Omental fat pad (tissue), 4 donors: ENCODE measurements at places on chromosomes 6 and 20.

- DNase-seq = no peak
Measured at GRCh38 chr6:150144294-150144868, 1.5 kb downstream of the PPP1R14C start.

- no peak for DNase-seq
Measured at GRCh38 chr6:87798393-87799278, 96.6 kb upstream of the AKIRIN2 start.

- DNase-seq = no peak
Measured at GRCh38 chr6:168408504-168409136, 32.4 kb upstream of the SMOC2 start.

GRCh38 chr6:30720738-30721197 is 616 bp downstream of the TUBB start:
- DNase-seq = peak; percentile 44

DNA sequence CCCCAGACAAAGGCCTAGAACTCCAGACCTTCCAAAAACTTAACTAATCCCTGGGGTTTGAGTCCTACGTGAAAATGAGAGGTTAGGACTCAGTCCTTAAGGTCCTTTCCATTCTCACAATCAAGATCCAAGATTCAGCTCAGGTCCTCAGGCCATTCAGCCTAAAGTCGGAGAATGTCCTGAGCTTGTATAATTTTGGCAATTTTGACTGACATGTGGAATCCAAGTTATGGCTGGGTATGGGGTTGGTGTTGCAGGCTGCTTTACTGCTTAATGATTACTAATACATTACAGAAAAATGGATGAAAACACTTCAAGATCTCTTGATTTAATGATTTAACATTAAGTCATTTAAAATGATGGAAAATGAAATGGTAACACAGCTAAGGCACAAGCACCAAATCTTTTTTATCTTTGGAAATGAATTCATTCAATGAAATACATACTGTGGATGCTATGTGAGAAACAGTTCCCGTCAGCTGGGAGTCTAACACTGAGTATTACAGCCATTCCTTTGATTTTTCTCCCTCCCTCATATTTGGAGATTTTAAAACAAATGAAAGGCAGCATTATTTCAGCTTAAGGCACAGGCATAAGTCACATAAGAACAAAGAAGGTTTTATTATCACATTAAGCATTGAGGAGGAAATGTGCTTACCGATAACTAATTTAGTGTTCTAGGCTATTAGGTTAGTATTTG is 1.3 kb downstream of the ARHGAP18 start:
- no peak for DNase-seq

DNA sequence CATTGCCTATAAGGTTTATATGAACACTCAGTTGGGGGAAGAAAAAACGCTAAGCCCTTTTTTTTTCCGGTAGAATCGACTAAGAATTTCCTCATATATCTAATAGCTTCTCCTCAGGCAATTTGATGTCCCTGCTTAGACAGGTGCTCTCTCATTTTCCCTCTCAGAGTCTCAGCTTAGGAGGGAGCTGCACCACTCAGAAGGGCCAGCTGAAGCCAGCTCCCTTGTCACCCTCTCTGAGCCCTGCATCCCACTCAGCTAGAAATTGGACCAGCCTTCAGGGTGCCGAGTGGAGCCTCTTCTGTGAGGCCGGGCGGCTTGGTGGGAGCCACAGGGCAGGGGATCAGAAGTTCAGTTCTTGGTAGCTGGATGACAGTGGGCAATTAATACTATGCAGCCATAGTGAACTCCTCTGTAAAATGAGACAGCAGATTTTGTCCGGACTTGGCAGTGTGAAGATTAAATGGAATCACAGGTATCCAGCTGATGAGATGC is 368.5 kb downstream of the MAFB start:
- no peak for DNase-seq

DNA sequence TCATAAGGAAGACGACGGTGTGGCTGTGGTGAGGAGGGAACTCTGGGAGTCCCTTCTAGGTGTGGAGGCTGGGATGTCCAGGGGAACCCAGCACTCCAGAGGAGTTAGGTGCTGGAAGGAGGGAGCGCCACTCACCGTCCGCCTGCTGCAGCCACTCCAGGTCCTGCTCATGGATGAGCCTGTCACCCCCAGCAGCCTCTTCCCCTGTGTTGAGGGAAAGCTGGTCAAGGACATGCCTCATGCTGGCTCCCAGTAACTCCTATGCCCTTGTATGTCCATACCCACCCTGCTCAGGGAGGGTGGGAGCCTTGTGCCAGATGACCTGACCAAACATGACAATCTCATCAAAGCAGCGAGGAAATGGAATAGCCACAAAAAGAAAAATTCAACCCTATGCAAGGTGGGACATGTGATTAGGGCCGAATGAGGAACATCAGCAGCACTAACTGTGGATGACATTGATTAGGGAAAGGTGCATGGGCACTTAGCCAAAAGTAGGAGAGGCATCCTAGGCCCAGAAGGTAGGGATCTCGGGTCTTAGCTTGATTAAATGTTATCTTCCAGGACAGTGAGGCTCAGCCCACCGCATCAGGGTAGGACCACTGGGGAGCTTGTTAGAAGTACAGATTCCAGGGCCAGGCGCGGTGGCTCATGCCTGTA is 3.0 kb downstream of the DNPH1 start:
- DNase-seq = no peak

DNA sequence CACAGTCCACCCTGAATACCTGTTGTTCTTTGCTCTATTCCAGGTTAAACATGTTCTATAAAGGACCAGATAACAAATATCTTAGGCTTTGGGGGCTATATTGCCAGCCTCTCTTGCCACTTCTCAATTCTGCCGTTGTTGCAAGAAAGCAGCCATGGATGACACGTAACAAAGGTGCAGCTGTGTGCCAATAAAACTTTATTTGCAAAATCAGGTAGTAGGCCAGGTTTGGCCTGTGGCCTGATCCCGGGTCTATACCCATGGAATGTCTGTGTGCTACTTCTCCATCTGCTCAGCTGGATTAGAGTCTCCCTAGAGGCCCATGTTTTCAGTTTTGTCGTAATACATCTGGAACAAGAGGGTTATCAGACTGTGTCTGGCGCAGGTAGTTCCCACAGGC is 175.3 kb upstream of the KCNG1 start:
- DNase-seq = no peak

DNA sequence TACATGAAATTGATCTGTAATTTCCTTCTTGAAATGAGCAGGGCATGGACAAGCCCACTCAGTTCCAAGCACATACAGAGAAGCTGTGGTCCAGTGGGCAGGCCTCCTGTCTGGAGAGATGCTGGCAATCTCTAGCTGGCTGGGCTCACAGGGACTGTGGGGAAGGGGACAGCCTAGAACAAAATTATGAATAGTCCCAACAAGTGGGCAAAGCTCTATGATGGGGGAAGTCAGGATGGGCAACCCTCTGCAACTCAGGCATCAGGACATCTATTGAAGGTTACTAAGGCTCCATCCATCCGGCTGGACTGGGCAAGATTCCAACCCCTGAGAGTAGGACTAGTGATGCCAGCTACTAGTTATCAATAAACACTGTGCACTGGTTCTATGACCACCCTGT is 40.9 kb downstream of the TRERF1 start:
- no peak for DNase-seq

DNA sequence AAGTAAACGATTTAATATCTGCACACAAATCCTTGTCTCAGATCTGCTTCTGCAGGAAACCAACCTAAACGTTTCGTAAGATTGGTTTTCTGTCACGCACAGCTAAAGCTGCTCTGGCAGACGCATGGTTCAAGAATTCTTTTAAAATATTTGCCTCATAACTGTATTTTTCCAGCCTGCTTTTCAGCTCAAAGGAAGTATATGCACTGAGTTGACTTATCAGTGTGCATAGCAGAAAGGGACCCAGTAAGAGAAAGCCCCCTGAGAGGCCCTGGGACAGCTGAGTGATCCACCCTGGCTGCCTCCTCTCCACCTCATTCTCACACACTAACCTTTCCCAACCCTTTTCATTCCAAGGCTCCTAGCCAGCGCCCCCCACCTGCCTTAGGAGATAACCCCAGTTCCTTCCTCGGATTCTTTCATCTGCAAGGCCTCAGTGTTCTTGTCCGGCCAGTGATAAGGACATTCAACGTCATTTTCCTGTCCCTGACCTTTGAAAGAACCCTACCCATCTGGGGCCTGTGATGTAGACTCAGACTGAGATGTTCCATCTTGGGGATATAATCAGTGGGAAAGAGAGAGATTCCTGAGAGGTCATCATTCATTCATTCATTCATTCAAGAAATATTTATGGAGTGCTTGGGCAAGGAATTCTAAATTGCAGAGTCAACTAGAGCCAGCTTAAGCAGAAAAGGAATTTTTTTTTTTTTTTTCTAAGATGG is 22.4 kb upstream of the SLC9A8 start:
- DNase-seq = no peak

DNA sequence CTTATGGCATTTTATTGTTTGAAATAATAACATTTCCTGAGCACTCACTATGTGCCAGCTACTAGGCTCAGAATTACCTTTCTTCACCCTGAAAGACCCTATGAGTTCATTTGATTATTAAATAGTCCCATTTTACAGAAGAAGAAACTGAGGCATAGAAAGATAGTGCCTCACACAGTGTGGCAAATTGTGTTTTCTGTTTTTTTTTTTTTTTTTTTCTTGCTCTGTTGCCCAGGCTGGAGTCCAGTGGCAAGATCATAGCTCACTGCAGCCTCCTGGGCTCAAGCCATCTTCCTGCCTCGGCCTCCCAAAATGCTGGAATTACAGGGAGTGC is 59.7 kb upstream of the PTPN1 start:
- DNase-seq = no peak

DNA sequence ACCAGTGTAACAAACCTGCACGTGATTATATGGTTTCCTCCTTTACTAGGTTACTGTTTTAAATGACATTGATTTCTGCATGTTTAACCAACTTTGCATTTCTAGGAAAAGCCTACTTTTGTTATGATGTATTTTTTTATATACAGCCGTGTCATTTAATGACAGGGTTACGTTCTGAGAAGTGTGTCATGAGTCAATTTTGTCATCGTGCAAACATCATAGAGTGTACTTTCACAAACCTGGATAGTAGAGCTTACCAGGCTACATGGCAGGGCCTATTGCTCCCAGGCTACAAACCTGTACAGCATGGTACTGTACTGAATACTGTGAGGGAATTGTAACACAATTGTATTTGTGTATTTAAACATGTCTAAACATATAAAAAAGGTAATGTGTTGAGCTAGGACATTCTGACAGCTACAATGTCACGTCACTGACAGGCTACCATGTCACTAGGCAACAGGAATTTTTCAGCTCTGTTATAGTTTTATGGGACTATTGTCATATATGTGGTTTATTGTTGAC is 205.3 kb downstream of the PRL start:
- DNase-seq = no peak

- DNase-seq = no peak
Measured at GRCh38 chr6:126195625-126196236, 144.2 kb upstream of the CENPW start.

GRCh38 chr20:9744551-9744950 is 94.3 kb downstream of the PAK5 start:
- DNase-seq = no peak

DNA sequence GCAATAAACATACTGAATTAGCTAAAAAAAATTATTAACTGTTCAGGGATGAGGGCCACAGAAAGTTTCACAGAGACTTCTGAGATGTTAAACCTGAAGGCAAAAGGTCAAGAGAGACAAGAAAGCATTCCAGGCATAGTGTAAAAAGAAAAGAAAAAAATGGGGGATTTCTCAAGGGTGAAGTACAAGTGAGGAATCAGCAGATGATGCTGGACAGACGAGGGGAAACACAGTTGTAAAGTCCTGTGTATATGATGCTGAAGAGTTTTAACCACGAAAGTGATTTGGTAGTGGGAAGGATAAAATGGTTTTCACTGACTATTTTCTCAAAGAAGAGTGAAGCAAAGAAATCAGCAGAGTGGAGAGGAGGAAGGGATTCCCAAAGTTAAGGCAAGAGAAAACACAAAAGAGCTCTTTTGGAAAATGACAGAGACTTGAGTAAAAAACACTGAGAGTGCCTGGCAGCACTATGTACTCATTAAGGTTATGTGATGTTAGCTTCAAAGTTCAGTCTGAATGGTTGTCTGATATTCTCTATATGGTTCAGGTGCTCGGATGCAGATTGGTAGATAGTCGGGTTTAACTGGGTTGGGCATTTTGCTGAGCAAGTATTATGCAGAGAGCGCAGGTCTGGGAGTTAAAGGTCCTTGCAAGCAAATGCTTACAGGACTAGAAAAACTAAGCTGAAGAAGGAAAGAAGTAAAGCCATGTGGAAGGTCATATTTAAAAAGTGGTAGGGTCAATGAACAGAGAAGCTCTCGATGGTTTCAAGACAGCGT is 16.4 kb downstream of the RAB23 start:
- no peak for DNase-seq

- no peak for DNase-seq
Measured at GRCh38 chr20:2559651-2560050, 23.3 kb downstream of the TMC2 start.

DNA sequence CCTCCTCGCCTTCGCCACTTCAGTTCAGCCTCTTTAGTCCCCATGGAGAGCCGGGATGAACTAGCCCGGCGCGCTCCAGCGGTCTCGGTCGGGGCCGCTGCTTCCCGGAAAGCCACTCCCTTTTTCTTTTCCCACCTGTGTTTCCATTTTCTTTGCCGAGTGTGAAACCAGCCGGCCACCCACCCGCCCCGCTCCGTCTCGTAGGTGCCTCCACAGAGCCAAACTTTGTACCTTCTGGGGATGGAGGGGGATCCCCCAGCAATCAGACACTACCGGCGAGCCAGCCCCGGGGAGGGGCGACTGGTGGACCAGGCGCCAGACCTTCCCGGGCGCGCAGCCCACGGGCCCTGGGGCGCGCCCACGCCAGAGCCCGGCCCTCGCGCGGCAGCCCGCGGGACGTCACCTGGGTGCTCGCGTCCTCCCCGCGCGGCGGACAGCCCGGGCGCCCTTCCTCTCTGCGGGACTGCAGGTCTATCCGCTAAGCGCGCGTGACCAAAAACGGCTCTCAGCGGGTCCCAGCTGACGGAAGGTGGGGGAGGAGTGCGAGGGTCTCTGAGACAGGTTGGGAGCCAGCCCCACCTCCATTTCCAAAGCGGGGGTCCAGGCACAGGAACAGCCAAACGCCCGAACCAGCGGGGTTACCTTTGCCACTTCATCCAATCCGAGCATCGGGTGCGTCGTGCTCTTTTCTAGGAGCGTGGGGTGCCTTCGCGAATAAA is at the start of gene MCHR2:
MCHR2 (minus strand) TSS at position 691 of the 719 bp plus-strand sequence. CDS start 38,076 bp downstream, outside the sequence.
- no peak for DNase-seq

GRCh38 chr6:129212081-129212480 is 329.1 kb downstream of the LAMA2 start:
- DNase-seq = no peak

GRCh38 chr20:14838663-14839628 is 501.5 kb upstream of the FLRT3 start:
- DNase-seq = no peak

DNA sequence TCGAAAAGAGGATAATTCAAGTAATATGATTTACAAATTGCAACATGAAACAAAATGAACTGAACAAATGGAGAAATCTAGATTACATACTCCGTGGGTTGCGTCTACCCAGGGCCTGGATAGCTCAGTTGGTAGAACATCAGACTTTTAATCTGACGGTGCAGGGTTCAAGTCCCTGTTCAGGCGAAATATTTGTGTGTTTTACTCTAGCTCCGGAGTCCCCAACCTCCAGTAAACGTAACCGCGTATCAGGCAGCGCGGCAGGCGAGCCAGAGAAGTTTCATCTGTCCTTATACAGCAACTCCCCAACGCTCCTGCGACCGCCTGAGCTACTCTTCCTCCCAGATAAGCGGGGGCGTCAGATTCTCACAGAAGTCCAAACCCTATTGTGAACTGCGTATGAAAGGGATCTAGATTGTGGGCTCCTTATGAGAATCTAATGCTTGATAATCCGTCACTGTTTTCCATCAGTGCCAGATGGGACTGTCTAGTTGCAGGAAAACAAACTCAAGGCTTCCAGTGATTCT is 176.1 kb downstream of the TRIM27 start:
- DNase-seq = no peak
